ENCODE measurements at places on chromosomes 3 and 15.

DNA sequence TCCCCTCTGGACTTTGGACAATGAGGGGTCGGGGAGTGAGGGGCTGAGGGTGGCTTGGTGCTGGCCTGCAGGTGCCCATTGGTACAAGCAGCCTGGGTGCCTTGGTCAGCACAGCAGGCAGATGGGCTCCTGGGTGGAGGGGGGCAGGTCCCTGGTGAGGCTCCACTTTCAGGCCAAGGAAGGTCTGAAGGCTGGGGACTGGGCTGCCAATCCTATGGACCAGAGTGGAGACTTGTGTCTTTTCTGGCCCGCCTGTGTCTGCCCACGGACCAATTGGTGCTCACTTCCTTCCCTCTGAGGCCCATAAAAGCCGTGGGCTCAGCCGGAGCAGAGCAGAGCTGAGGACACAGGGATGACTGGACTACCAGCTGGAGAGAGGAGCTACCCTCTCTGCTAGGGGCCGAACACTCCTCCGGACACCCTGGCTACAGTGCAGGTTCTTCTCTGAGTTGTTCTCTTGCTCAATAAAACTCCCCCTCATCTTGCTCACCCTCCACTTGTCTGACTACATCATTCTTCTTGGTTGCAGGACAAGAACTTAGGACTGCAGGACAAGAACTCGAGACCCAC is 31.9 kb upstream of the IREB2 start:
- DNase-seq, result no peak

DNA sequence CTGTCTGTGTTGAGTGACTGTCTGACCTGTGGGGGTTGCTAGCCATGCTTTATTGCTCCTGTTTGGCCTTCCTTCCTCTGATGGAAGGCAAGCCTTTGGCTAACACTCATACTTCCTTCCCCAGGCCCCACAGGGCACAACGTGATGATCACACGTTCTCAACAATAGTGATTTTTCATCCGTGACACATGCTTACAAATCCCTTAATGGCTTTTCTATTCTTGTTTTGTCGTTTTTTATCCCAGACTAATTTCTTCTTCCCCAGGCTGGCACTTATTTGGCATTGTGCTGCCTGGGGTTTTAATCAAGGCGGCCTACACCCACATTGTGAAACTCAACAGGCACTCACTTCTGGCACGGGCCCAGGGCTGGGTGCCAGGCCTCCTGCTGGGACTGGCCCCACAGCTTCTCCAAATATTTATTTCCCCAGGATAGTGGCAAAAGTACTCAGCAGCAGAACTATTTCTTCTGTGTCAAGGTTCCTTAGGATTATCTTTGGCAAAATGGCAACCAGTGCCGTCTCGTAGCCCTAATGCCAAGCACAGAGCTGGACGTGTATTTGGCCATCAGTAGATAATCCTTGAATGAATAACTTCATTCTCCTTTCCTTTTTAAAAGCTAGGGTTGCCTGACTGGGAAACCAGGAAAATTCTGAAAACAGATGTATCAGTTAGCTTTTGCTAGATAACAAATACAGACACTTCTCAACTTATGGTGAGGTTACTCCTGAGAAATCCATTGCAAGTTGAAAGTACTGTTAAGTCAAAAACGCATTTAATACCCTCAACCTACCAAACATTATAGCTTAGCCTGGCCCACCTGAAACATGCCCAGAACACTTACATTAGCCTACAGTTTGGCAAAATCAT is 30.6 kb downstream of the CMTM7 start:
- no peak for DNase-seq

- DNase-seq, result no peak
These were observed 241.0 kb downstream of the ATP8B4 start for GRCh38 chr15:49877873-49878521.

- no peak for DNase-seq
These were observed 6.6 kb downstream of the TIPARP start for GRCh38 chr3:156681002-156681401.

DNA sequence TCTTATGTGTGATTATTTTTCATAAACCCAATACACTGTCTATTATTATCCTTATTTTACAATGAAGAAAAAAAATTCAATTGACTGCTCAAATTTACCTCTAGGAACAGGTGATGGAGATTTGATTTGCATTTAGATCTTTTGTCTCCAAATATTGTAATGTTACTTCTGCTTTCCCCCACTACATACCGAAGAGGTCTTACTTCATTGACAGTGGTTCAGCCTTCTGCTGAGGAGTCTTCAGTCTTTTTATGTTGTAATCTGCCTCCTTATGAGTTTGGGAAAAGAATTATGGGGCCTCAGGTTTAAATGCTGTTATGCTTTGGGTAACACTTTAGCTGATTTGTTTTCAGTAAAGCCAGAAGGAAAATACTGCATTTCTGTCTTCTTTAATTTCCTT is 199.5 kb downstream of the LPP start:
- DNase-seq, result no peak

GRCh38 chr15:47715856-47716445 is 1.4 kb upstream of the SEMA6D start:
- DNase-seq, result no peak

- no peak for DNase-seq
These were observed 527.9 kb upstream of the MDFIC2 start for GRCh38 chr3:70840106-70840870.

GRCh38 chr15:82739086-82739485 is 29.4 kb upstream of the AP3B2 start:
- no peak for DNase-seq

DNA sequence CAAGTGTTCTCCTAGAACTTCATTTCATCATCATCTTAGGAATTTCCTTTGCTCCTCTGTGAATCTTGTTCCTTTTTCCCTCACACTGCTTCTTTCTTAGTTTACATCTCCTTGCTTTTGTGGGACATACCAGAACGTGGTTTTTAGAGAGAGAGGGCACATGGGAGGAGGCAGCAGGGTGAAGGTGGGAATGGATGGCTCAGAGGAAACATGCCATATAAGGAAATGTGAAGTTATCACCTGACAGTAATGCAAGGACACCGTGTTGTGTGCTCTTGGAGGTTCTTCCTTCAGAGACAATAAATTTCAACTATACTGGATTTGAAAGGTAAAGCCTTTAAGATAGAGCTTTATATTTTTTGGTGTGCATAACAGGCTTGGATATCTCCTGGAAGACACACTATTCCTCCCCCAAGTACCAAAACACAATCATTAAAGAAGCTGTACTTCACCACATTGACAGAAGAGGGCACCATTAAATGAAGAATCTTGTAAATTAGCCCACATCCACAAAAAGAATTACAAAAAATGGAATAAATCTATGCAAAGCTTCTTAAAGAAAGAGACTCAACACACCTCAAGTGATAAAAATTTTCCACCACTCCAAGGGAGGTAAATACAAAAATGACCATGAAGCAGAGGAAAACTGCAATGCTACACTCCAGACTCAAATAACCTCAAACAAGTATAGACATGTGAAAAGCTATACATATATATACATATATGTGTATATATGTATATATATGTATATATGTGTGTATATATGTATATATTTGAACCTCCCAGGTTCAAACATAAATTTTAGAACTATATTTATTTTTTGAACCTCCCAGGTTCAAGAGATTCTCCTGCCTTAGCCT is 26.1 kb downstream of the RPL39L start:
- no peak for DNase-seq

DNA sequence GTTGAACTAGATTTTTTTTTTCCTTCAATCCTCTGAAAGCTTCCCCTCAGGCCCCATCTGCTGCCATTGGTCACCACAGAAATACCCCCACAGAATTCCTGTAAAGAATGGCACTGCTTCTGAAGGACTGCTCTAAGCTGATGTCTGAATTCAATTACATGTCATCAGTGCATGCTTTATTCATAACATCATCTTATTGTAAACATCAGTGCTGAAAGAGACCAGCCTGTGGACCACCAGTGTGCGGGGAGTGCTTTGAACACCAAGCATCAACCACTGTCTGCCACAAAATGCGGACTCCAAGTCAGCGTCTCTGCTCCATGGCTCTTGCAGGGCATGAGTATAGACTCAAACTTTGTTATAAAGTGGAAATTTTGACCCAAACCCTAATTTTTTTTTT is 11.6 kb downstream of the PHLDB2 start:
- DNase-seq, result no peak

- no peak for DNase-seq
These were observed 318.4 kb upstream of the COL8A1 start for GRCh38 chr3:99319961-99320360.

GRCh38 chr3:48034000-48034516 is 17.8 kb upstream of the MAP4 start:
- no peak for DNase-seq

- no peak for DNase-seq
These were observed 26.2 kb upstream of the MTMR14 start for GRCh38 chr3:9623148-9623547.

- DNase-seq, result no peak
These were observed 55.6 kb downstream of the ATP11B start for GRCh38 chr3:182848906-182849305.
